ENCODE measurements at places on chromosomes 2 and 18.

GRCh38 chr2:101291973-101292372 lies 16.5 kb downstream of the RNF149 start:
- no peak for DNase-seq

DNA sequence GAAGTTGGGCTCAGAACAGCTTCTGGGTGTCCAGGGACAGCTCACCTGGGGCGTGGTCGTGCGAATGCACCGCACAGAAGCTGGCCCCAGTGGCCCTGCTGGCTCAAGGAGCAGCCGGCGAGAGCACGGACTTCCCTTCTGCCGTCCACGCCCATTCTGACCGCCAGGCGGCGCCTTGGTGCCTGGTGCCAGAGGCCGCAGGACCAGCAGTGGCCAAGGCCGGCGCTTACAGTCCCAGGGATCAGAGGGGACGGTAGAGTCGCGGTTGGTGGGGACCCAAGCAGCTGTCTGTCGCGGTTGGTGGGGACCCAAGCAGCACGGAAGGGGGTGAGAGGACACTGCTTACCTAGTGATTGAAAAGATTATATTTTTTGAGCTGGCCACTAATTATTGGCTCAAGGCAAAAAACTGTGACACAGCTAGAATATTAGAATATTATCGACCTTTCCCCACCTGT lies 25.7 kb downstream of the NPPC start:
- no peak for DNase-seq

DNA sequence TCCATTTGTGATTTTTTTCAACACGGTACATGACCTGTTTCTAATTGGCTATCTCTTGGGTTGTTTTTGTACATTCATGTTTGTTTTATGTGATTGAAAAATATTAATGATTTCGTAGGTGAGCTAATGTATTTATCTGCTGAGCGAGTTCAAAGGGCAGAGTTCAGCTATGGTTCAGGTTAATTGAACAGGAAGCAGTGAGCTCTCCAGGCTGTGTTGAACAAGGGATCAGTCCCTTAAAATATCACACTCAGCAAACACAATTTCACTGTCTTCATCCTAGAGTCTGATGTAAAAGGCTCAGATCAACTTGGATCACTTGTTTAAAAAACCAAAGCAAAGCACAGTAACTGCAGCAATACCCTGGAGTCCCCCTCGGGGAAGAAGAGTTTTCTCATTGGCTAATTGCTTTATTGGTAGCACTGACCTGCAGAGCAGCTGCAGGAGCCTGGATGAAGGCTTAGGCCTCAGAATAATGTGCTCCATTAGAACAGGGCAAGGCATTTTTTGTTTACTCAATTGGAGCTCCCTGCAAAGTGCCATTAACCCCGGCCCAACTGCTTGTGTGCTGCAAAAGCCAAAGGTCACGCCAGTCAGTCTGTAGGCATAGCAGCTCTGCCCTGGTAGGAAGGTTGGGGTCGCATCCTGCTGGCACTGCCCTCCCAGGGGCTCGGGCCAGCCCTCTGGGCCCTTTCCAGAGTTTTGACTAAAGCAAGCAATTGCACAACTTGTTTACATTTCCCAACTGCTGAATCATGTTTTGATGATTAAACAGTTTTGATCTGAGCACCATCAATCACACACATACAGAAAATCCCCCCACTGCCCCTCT lies 10.5 kb downstream of the ONECUT2 start:
- DNase-seq, result no peak

- no peak for DNase-seq
Observed at GRCh38 chr2:216392018-216392562, 19.8 kb upstream of the MARCHF4 start.

- DNase-seq, result no peak
Observed at GRCh38 chr2:197615016-197615652, 60.3 kb downstream of the RFTN2 start.

DNA sequence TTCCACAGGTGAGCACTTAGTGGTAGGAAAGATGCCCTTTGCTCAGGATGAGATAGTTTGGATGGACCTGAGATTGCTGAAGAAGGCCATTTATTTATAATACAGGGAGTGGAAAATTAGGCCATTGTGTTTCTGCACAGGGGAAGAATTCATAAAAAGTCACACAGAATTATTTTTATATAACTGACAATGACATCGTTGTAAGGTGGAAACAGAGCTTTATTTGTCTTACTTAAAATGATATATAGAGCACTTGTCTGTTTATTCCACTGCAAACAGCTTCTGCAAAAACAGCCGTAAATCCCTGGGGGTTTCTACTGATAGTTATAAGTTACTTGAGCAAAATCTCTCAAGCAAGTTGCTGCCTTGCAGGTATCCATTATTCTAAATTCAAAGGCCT lies 158.1 kb upstream of the ZNF521 start:
- DNase-seq, result no peak

DNA sequence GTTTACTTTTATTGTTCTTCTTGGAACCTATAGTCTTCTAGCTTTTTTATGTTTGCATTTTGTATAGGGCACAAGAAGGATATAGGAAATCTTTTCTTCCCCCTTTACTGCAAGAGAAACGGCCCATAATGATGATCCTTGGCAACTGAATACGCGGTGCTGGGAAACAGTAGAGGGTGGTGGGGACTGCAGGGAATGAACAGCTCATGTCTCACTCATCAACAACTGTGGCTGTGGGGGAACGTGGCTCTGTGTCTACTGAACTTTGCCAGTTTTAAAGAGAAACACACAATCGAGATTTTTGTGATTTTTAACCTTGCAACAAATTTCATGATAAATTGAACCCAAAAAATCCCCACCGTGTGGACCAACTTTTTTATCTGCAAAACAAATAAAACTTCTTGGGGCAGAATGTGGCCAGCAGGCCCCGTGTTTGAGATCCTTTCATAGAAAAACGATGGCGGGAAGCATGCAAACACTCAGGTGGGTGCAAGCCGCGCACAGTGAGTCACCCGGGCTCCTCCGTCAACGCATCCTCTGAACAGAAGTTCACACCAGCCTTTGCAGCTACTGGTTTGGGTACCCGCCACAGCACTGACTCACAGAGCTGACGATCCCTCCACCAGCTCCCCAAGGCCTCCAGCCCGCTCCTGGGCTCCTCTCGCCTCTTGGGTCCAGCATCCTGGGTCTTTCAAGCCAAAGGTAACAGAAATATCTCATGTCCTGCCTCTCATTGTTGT lies 149.3 kb downstream of the COL6A3 start:
- DNase-seq, result no peak

DNA sequence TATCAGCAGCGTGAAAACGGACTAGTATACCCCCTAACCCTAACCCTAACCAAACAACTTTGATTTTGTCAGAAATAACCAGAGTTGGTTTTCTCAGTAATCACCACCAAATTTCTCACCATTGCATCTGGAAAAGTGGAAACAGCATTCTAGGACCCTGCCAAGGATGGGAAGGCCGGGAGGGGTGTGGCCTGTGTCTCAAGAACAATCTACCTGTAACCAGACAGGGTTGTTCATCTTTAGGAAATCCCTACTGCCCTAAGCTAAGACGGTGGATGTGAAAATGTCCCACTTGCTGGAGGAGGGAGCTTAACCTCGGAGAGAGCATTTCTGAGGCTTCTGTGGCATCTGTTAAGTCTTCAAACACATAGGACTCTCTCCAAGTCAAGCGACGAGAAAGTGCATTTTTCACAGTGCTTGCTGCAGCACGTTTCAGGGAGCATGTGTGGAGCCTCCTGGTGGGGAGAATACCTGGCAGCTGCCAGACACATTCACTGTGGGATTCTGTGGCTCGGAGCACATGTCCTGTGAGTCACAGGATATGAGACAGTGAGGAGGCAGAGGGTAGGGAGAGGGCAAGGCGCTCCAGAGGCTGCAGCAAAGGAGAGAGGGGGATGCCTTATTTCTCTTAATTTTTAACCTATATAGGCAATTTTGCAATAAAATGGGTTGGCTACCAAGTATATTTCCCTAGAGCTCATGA lies 207.5 kb downstream of the SPP2 start:
- no peak for DNase-seq

DNA sequence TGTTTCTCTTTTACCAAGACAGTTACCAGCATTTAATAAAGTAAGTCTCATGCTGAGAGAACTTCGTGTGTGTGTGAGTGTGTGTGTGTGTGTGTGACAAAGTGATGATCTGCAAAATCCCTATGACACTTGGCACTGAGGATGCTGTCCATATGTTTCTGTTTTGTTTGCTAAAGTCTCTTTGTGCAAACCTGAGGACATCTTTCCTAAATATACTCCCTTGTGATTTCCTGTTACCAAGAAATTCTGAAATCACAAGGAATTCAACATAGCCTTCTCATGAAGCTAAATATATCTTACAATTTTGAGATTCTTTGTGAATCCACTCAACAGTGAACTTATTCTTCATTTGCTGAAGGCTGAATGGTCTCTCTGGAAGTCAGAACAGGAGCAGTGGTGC lies 1359.7 kb upstream of the NRXN1 start:
- no peak for DNase-seq

- DNase-seq, result no peak
Observed at GRCh38 chr18:30192216-30192615, 850.3 kb downstream of the DSC3 start.

Measured in KG1 (cell line).